ENCODE measurements at places on chromosomes 3 and 15.

DNA sequence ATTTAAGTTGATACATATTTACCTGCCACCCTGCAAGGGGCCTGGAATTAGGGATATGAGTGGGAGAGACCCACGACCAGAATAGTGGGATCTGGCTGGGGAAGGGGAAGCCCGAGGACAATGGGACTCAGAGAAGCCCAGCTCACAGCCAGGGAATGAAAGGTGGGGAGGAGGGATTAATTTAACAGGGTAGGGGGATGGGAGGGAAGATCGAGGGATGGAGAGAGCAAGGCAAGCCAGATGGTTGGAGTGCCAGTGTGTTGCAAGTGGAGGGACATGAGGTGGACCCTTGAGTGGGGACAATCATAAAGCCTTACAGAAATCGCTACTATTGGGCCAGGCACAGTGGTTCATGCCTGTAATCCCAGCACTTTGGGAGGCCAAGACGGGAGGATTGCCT lies 4.4 kb upstream of the GNAI2 start:
- no peak for DNase-seq

DNA sequence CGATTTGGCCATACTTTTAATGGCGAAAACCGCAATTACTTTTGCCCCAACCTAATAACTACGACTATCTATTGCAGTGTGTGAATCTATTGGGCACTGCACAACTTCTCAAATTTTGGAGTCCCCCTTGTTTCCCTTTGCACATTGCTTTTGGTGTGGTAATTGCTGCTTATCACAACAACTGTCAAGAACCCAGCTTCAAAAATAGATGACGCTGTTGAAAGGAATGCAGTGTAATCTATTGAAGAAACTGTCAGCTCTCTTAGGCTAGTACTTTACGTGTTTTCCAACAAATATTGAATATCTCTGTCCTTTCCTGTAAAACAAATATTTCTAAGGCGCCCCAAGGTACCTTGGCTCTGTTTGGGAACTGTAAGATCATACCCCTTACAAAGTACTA lies 222.8 kb upstream of the UBE2E2 start:
- DNase-seq, result no peak

DNA sequence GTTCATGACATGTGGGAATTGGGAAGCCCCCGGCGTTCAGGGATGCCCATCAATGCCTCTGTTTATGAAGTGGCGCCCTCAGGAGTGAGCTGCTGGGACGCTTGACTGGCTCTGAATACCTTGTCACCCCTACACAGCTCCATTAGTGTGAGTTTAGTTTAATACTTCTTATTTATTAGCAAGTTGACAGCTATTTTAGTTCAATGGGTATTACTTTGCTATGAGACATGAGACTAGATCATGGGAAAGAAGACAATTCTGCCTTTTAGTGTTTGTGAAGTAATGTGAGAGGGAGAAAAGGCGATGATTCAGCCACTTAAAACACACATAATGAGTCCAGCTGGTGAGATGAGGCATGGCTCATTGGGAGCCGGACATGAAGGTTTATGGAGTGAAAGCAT lies 678.5 kb downstream of the NR2F2 start:
- no peak for DNase-seq

DNA sequence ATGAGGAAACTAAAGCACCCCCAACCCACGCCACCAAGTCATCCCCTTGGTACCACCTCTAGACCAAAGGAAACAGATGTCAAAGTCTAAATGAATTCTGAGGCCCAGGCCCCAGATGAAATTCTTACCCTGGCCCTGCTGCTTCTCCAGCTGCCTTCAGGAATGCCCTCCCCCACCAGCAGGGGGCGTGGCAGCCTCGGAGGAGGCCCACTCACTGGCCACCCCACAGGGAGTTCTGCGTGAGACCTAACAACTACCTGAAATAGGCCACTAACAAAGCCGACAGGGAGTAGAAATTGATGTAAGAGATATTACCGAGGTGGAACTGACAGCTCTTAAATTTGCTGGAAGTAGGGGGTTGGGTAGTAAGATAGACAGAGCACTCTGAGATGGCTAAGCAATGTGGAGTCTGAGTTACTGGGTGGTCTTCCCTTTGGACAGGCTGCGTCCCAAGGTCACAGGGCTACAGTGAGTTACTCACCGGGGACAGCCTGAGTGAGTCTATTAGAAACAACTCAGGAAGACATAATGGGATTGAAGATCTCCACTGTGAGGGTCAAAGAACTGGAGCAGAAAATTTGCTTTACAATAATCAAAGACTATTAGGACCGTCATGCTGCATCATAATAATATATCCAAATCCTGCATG lies 240.7 kb downstream of the SHOX2 start:
- no peak for DNase-seq

DNA sequence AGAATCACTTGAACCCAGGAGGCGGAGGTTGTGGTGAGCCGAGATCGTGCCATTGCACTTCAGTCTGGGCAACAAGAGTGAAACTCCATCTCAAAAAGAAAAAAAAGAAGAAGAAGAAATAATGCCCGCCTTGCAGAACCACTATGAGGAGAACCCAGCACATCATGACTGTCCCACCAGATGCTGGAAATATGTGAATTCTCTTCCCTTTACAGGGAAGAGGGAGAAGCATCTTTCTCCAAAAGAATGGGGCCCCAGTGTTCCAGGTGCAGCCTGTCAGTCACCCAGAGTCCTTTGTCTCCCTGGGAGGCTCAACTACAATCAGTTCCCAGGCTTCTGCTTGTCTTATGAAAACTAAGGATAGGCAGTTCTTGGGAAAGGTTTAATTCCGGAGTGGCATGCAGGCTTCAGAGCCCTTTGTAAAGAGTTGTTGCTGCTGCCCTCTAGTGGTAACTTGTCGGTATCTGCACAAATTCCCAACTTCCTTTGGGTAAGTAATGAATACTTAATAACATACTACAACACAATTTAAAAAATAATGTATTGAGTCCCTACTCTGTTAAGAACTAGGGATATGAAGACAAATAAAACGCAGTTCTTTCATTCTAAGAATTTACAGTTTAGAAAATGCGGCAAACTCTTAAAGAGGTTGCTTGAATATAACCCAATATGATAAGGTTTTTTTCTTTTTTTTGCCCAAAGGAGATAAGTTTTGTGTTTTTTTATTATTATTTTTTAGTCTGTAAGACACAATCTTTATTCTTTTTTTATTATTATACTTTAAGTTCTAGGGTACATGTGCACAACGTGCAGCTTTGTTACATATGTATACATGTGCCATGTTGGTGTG lies 18.6 kb upstream of the TICRR start:
- DNase-seq, result no peak

Data from activated CD8-positive, alpha-beta memory T cell treated with anti-CD3 and anti-CD28 coated beads for 1 hour (primary cell).